ENCODE measurements at places on chromosomes 12 and 14. TPM values are rescaled to one million over a fixed set of nuclear protein-coding genes. Genes with fewer than 3 reads are reported as not detected.

SCNN1A gene
- polyA plus RNA-seq, result 1.6 TPM

GRCh38 chr14:54975856-54976255 lies 51.0 kb downstream of the WDHD1 start:
- no peaks in the 10 kb centered on the region for H3K36me3 ChIP-seq
- H3K4me1 ChIP-seq, result no peaks in the 10 kb centered on the region
- DNase-seq, result no peak
- H3K4me3 ChIP-seq, result no peak overlapping the region
- H3K27ac ChIP-seq, result no peak overlapping the region

TSHR gene
- polyA plus RNA-seq, result 0.15 TPM

FSCB gene
- polyA plus RNA-seq, result not detected

GRCh38 chr14:54226103-54226502 lies 170.7 kb upstream of the CDKN3 start:
- no peaks in the 10 kb centered on the region for H3K27me3 ChIP-seq
- H3K4me3 ChIP-seq, result no peak overlapping the region
- H3K27ac ChIP-seq, result no peak overlapping the region
- H3K36me3 ChIP-seq, result no peaks in the 10 kb centered on the region

MBIP gene
- polyA plus RNA-seq, result 24.4 TPM

OVCH1 gene
- 0.21 TPM for polyA plus RNA-seq

DNA sequence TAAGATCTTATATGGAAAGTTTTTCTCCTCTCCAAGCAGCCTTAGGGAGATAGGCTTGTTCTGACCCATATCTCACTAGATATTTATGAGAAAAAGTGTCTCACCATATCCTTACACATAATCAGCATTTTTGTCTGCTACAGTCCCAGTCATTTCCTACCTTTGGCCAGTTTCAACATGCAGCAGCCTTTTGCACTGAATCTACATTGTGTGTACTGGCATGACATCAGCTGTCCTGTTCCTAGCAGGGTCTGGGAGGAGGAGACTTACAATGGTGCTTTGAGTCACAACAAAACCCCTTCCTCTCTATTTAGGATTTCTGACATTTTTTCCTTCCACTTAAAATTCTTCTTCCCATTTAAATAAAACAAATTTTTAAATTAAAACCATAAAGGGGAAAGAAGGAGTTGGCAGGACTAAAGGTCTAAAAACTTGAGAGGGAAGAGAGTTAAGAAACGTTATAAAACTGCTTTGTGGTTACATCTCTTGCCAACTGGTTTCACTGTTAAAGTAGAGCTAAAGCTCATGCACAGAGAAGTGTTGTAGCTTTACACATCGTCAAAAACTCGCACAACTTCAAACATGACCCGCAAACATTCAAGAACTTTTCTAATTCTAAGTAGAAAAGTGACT lies 53.3 kb upstream of the CERS5 start:
- no peaks in the 10 kb centered on the region for H3K27me3 ChIP-seq
- H3K4me1 ChIP-seq, result peaks cover 3% of the 10 kb centered on the region
- no peak for DNase-seq
- no peaks in the 10 kb centered on the region for H3K36me3 ChIP-seq
- H3K4me3 ChIP-seq, result peak overlapping the region; percentile 43

DNA sequence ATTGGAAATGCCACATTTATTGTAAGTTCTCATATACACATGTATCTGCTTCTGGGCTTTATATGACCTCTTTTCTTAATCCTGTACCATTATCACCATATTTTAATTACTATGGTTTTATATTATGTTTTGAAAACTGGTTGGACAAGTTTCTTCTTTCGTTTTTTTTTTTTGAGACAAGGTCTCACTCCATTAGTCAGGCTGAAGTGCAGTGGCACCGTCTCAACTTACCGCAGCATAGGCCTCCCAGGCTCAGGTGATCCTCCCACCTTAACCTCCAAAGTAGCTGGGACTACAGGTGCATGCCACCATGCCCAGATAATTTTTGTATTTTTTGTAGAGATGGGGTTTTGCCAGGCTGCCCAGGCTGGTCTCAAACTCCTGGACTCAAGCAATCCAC lies 44.6 kb downstream of the GALNT4 start:
- H3K27me3 ChIP-seq, result no peaks in the 10 kb centered on the region
- peaks cover 5% of the 10 kb centered on the region for H3K4me1 ChIP-seq
- DNase-seq, result no peak
- no peaks in the 10 kb centered on the region for H3K36me3 ChIP-seq
- no peak overlapping the region for H3K4me3 ChIP-seq

GRCh38 chr12:131943389-131943788 lies 6.4 kb upstream of the EP400 start:
- DNase-seq, result no peak
- no peaks in the 10 kb centered on the region for H3K4me1 ChIP-seq
- no peaks in the 10 kb centered on the region for H3K27me3 ChIP-seq
- H3K27ac ChIP-seq, result no peak overlapping the region
- no peak overlapping the region for H3K4me3 ChIP-seq

GRCh38 chr12:92987846-92988621 lies 58.9 kb upstream of the EEA1 start:
- peak; percentile 35 for DNase-seq
- H3K36me3 ChIP-seq, result no peaks in the 10 kb centered on the region
- H3K4me1 ChIP-seq, result peaks cover 4% of the 10 kb centered on the region
- H3K27me3 ChIP-seq, result no peaks in the 10 kb centered on the region
- no peak overlapping the region for H3K27ac ChIP-seq

CLEC2A gene
- polyA plus RNA-seq, result not detected

EPYC gene
- polyA plus RNA-seq, result 0.43 TPM

OTX2 gene
- polyA plus RNA-seq, result not detected

DNA sequence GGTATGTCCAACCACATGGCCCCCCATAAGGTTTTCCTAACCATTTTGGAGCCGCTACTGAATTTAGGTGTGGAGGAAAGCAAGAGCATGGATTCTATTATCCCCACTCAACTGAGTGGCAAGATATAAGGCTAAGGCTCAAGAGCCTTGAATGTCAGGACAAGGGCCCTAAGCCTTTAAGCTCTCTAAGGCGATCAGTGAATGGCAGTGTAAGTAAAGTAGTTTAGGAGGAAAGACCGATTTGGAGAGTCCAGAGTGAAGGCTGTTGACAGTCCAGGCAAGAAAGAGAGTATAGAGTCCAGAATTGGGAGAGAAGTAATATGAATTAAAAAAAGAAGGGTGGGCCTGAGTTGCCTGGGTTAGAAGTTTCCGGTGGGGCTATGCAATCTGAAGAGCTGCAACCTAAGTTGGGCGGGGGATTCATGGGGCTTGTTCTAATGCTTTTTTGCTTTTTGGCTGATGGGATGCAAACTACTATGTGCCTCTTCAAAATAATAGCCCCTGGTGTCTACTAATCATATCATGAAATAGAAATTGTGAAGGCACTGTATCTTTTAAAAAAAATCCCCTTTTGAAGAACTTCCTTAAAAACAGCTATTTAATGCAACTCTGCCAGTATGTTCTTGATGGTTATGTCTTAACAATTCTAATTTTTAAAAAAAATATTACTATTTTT lies at the start of gene SPIC:
Gene SPIC, plus strand, starts transcription at position 626 of the 676 bp plus-strand sequence. CDS start 1,569 bp downstream, outside the sequence.
- no peaks in the 10 kb centered on the region for H3K27me3 ChIP-seq
- H3K27ac ChIP-seq, result no peak within 1 kb of the TSS
- no peaks in the 10 kb centered on the region for H3K4me1 ChIP-seq
- no peak for DNase-seq
- no peak within 1 kb of the TSS for H3K4me3 ChIP-seq

LBHD2 gene
- not detected for polyA plus RNA-seq

LMNTD1 gene
- polyA plus RNA-seq, result not detected

GRCh38 chr14:38016497-38016896 lies 191.2 kb upstream of the SSTR1 start:
- H3K4me1 ChIP-seq, result no peaks in the 10 kb centered on the region
- H3K36me3 ChIP-seq, result no peaks in the 10 kb centered on the region
- H3K27me3 ChIP-seq, result no peaks in the 10 kb centered on the region
- H3K4me3 ChIP-seq, result no peak overlapping the region

CCDC196 gene
- polyA plus RNA-seq, result not detected

DNA sequence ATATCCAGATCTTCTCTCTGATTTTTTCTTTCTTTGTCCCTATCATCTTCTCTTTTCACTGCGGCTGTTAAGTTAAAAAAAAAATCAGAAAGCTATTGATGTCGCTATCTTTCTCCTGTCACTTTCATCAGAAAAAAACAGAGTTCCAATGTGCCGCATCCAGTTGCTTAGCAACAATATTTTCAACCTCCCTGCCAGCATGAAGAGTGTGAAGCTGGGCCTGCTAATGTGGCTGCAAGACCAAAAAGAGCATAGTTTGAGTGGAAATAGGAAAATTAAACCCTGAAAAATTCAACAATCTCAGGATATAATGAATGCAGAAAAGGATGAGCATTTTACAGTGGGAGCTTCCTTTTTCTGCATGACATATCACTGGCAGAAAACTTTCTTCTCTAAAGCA lies 1025.4 kb upstream of the LRFN5 start:
- no peak overlapping the region for H3K4me3 ChIP-seq
- H3K27me3 ChIP-seq, result no peaks in the 10 kb centered on the region

- H3K4me1 ChIP-seq, result no peaks in the 10 kb centered on the region
- H3K4me3 ChIP-seq, result no peak overlapping the region
- no peaks in the 10 kb centered on the region for H3K36me3 ChIP-seq
- no peak overlapping the region for H3K27ac ChIP-seq
- no peaks in the 10 kb centered on the region for H3K27me3 ChIP-seq
These were observed 15.5 kb upstream of the TCTN2 start for GRCh38 chr12:123655420-123655819.

LGR5 gene
- 0.83 TPM for polyA plus RNA-seq

- no peak overlapping the region for H3K27ac ChIP-seq
- H3K4me3 ChIP-seq, result peak overlapping the region; percentile 33
These were observed 212.1 kb downstream of the GXYLT1 start for GRCh38 chr12:41932470-41932991.

GRCh38 chr14:54374117-54374884 lies 22.5 kb upstream of the CDKN3 start:
- H3K4me3 ChIP-seq, result no peak overlapping the region
- no peaks in the 10 kb centered on the region for H3K27me3 ChIP-seq
- no peak for DNase-seq
- no peak overlapping the region for H3K27ac ChIP-seq

SUSD6 gene
- 20.3 TPM for polyA plus RNA-seq

- H3K27me3 ChIP-seq, result no peaks in the 10 kb centered on the region
- H3K27ac ChIP-seq, result no peak overlapping the region
- H3K4me1 ChIP-seq, result no peaks in the 10 kb centered on the region
- DNase-seq, result no peak
These were observed 388.5 kb downstream of the AACS start for GRCh38 chr12:125453751-125454150.

GRCh38 chr12:40038619-40039018 lies 67.3 kb downstream of the SLC2A13 start:
- no peaks in the 10 kb centered on the region for H3K36me3 ChIP-seq
- no peak overlapping the region for H3K27ac ChIP-seq
- H3K4me3 ChIP-seq, result no peak overlapping the region

NYNRIN gene
- polyA plus RNA-seq, result 22.0 TPM

GRCh38 chr14:68741477-68741791 lies 51.4 kb downstream of the ZFP36L1 start:
- no peak overlapping the region for H3K4me3 ChIP-seq
- H3K4me1 ChIP-seq, result peaks cover 14% of the 10 kb centered on the region
- H3K36me3 ChIP-seq, result no peaks in the 10 kb centered on the region

DNA sequence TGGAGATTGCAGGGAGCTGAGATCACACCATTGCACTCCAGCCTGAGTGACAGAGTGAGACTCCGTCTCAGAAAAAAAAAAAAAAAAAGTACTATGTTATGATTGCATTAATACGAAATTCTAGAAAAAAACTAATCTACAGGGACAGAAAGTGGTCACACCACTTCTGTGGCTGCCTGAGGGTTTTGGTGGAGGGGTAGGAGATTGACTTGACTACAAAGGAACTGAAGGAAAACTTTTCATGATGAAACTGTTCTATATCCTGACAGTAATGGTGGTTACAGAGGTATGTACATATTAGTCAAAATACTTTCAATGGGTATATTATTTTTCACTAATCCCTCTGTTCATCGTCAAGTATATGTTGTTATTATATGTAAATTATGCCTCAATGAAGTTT lies 42.1 kb downstream of the FOXN3 start:
- no peaks in the 10 kb centered on the region for H3K27me3 ChIP-seq
- no peaks in the 10 kb centered on the region for H3K36me3 ChIP-seq
- H3K4me1 ChIP-seq, result peaks cover 14% of the 10 kb centered on the region
- no peak overlapping the region for H3K4me3 ChIP-seq
- no peak for DNase-seq

DNA sequence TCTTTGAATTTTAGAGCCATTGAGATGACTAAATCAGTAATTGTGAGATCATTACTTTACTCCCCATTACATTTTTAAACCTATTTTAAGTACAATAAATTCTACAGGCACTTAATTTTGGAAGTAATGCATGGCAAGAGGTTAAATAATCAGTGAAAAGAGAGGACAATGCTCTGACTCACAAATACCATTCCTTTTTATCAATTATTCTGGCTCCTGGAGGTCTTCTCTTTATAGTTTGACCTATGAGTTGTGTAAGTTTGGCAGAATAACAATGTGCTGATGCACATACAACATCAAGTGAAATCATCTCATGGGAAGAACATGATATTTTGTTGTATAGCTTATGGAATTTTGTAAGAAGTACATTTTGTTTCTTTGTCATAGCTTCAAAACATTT lies 166.7 kb downstream of the TMTC3 start:
- DNase-seq, result no peak
- H3K27ac ChIP-seq, result no peak overlapping the region
- no peak overlapping the region for H3K4me3 ChIP-seq
- H3K36me3 ChIP-seq, result no peaks in the 10 kb centered on the region
- peaks cover 1% of the 10 kb centered on the region for H3K4me1 ChIP-seq

DNA sequence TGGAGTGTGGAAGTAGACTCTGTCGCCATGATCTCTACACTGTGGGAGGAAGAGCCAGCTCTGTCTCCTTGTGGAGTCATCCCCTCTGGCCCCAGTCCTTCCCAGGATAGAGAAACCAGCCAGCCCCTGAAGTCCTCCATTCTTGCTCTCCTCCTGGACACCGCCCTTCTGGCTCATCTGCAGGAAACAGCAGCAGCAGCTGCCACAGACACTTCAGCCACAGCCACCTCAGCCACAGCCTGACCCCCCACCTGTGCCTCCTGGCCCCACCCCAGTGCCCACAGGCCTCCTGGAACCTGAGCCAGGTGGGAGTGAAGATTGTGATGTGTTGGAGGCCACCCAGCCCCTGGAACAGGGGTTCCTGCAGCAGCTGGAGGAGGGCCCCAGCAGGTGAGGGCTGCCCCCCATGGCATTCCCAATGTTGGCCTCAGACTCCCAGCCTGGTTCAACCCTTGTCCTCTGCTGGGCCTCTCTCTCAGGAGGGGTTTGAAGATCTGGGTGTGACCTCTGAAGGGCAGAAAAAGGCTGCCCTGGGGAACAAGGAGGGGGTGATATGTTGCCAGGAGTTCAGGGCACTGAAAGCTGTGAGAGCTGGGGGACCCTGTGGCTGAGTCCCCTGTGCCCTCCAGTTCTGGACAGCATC lies 10.5 kb downstream of the PRPF40B start:
- no peak overlapping the region for H3K27ac ChIP-seq
- DNase-seq, result no peak
- H3K4me3 ChIP-seq, result no peak overlapping the region
- peaks cover 6% of the 10 kb centered on the region for H3K4me1 ChIP-seq

CLEC12A gene
- polyA plus RNA-seq, result 0.97 TPM

Data from ovary (tissue), 10 donors.